T-cell (primary cell): ENCODE measurements at places on chromosomes 2 and 18. TPM values are rescaled to one million over a fixed set of nuclear protein-coding genes. Genes with fewer than 3 reads are reported as not detected.
A peak's percentile ranks its signal among the peaks of the same experiment; 100 is the strongest.

GRCh38 chr2:207166349-207167098 lies 776 bp upstream of the KLF7 start:
- peak; percentile 58 for DNase-seq

- DNase-seq: no peak
Observed at GRCh38 chr18:51132256-51132935, 65.1 kb downstream of the MEX3C start.

DNA sequence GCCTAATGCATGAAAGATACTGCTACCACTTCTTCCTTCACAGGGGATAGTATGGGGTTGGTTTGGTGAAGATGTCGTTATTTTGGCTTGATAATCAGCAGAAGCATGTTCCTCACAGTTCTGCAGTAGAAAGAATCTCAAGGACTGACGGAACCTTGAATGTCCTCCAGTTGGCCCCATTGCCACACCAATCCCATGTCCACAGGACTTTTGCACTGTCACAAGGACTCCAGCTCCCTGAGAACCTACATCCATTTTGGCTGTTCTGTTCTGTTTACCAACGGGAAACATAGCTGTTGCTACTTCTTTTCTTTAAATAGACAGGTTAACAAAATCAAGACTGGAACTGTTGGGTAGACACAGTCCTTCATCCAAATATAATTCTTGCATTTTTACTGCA lies 270.0 kb downstream of the SLC8A1 start:
- DNase-seq: no peak

DNA sequence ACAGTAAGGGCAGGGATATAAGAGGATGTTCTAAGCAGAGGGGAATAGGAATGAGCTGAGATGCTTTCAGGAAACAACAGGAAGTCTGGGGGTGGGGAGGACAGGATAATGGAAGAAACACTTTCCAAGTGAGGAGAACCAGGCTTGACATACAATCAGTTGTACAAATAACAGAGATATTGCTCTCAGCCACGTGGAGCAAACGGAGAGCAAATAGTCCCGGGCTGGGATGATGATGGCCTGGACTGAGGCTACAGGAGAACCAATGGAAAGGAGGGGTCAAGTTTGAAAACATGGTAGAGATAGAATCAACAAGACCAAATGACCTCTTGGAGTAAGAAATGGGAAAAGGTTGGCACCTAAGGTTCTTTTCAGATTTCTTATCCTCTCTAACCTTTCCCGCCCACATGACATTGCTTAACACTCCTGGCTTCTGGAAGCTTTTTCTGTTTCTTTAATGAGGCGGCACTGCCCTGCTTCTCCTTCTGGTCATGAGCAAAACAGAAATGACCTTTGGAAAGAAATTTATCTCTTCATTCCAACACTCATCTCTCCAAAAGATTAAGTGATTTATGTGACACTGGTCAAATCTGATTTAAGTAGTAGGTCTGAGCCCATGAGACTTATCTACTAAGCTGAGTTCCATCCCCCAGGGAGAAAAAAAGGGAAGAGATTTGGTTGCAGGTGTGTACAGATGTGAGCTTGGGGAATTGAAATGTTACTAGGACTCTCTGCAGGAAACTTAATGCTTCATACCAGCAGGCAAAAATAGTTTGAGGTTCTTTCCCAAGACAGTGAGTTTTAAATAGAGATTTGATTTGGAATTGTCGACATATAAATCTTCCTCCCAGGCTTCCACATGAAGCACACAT lies 442.9 kb upstream of the HNRNPA3 start:
- DNase-seq: no peak

DNA sequence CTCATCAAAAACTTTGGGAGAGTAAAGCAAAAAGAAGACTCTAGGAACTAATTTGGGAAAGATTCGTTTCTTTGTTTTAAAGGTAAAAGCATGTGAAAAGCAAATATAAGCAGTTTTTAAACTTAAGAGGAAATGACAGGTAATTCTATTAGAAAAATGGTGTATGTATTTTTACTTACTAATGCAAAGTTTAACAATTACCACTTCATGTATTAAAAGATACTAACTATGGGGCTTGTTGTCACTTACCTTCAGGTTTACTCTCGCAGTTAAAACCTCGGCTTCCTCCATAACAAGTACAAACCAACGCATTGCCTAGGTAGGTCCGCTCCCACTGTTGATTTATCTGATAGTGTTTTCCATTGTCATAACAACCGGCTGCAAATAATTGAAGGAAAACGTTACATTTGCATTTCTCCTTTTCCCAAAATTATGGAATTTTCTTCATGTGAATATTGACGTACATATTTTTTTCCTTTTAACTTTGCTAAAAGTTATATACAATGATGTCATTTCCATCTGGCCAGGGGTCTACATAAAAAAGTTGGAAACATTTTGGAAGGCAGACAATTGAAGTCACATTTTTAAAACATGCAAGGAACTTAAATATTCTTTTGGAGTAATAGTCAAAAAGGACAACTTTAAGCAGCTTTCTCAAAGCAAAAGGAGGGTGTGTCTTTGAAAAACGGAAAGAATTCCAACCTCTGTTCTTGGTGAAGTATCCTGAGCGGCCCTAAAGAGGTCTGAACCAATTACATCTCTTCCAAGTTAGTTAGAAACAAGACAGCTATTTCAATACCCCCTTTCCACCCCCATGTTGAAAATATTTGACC lies 1.2 kb downstream of the FN1 start:
- DNase-seq: no peak

DNA sequence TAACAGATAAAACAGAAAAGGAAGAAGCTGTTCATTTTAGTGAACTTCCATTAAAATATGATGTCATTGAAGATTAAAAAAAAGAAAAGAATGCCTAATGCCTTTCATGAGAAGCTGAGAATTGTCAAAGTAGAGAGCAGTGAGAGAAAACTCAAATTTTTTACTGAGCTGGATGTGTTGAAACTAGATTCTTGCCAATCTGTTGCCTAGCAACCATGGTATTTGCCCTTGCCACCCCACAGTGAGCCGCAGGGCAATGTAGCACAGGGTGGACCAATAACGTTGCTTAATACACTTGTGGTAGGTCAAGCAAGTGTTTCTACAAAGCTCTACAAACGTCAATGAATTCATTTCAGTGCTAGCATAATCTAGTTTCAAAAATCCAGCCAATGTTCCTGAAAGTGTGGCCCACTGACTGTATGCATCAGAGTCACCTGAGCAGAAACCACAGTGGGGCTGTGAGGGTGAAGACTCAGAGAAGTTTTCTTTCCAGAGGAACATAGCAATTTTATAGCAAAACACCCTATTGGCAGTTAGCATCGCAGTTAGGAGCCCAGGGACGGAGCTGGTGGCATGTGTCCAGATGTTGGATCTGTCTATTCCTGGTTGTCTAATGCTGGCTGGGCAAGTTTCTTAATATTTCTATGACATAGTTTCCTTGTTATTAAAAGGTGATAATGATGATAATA lies 132.2 kb downstream of the DOCK10 start:
- DNase-seq: peak; percentile 22

GRCh38 chr2:190853531-190854383 lies 26.9 kb upstream of the GLS start:
- DNase-seq: no peak

- DNase-seq: no peak
Observed at GRCh38 chr2:172208791-172209325, 106.2 kb upstream of the DLX2 start.

DNA sequence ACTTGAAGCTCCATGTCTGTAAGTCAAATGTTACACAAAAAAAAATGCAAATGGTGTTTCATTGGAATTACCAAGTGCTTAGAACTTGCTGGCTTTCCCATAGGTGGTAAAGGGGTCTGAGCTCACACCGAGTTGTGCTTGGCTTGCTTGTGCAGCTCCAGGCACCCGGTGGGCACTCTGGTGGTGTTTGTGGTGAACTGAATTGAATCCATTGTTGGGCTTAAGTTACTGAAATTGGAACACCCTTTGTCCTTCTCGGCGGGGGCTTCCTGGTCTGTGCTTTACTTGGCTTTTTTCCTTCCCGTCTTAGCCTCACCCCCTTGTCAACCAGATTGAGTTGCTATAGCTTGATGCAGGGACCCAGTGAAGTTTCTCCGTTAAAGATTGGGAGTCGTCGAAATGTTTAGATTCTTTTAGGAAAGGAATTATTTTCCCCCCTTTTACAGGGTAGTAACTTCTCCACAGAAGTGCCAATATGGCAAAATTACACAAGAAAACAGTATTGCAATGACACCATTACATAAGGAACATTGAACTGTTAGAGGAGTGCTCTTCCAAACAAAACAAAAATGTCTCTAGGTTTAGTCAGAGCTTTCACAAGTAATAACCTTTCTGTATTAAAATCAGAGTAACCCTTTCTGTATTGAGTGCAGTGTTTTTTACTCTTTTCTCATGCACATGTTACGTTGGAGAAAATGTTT lies 97.9 kb upstream of the IL1R2 start:
- DNase-seq: no peak

DNA sequence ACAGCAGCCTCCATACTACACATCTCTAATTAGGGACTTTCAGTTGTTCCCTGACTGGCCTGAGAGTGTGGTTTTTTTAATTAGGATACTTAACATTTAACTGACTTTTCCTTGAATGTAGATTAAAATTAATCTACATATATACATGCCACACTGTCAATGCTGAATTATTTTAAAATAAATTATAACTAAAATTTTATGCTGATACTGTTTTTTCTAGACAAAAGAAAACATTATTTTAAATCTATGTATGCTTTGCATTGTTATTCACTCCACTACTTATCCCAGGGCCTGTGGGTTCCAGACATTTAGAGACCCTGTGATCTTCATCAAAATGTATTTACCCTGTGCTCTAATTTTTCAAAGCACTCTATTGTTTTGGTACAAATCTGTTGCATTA lies 496.0 kb upstream of the MAP2 start:
- DNase-seq: no peak

GRCh38 chr18:811892-812375 lies at the start of gene YES1:
Gene YES1, minus strand, starts transcription at chr18:812242. Its CDS starts 55,415 bp downstream, at chr18:756827.
- no peak for DNase-seq

- DNase-seq: no peak
Observed at GRCh38 chr2:72220170-72220569, 72.5 kb upstream of the CYP26B1 start.

DNA sequence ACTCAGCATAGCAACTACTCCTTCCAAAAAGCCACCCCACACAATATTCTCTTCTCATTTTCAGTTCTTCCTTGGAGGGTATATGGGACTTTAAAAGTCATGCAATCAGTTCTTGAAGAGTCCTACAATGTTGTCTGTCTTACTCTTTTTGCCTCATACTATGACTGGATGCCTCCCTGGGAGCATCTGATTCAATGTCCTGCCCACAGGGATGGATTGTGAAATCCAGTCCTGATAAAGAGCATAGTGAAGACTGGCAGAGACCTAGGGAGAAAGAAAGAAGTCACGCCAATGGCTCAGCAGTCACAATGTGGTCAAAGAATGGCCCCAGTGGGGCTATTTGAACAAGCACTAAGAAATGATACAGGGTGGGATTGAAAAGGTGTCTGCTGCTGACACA lies 155.1 kb upstream of the SERPINE2 start:
- no peak for DNase-seq

GRCh38 chr2:73243884-73244570 lies 9.9 kb downstream of the CCT7 start:
- DNase-seq: no peak

- no peak for DNase-seq
Observed at GRCh38 chr2:32135409-32135808, 30.3 kb upstream of the SLC30A6 start.

- no peak for DNase-seq
Observed at GRCh38 chr2:157631861-157632260, 3.2 kb upstream of the ACVR1C start.

GRCh38 chr18:10377956-10378355 lies 76.5 kb upstream of the APCDD1 start:
- DNase-seq: no peak

DNA sequence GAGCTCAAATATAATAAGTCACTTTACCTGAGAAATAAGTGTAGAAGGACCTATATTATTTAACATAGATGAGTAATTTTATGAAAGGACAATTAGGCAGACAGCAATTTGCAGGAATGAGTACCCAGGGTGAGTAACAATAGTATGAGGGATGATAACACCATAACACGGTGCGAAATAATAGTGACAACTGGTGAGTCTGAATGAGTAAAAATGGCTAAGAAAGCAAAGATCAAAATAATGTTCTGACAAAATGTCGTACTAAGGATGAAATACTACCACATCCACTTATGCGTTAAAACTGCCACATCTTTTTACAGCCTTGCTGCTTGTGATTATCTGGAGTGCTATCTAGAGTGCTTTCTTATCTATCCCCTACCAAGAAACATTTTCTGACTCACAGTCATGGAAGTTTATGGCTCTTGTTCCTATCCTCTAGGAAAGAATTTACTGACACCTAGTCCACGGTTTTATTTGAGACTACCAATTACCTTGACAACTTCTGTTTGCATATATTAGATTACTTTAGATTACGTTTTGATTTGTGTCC lies 929.7 kb downstream of the LRP1B start:
- no peak for DNase-seq

GRCh38 chr2:226247289-226248275 lies 552.0 kb downstream of the IRS1 start:
- DNase-seq: no peak

- no peak for DNase-seq
Observed at GRCh38 chr18:77271576-77272481, 22.2 kb downstream of the GALR1 start.

DNA sequence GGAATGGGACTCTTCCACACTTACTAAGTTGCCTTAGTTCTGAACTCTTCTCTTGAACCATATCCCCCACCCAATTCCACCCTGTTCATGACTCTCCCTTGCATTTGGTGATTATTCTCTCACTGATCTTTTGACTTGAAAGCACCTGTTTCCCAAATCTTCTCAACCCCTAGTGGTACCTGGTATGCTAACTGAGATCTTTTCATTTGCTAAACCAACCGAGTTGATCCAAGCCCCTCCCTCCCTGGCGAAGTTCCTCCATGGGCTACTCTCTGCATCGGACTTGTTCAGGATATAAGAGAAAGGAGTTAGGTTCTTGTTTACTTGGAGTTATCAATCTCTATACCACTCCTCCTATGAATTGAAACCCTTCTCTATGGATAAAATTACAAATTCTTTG lies 593.5 kb downstream of the BCL11A start:
- no peak for DNase-seq

OTOS gene
- total RNA-seq: not detected

TSPYL6 gene
- total RNA-seq: not detected

SELENOI gene
- total RNA-seq: 22.0 TPM

RUFY4 gene
- 0.23 TPM for total RNA-seq

CCDC148 gene
- not detected for total RNA-seq

ACVR1 gene
- 26.9 TPM for total RNA-seq

TCF23 gene
- not detected for total RNA-seq

SLC16A14 gene
- total RNA-seq: 0.33 TPM

IL36A gene
- total RNA-seq: 0.32 TPM

GBX2 gene
- total RNA-seq: not detected

GPR45 gene
- not detected for total RNA-seq

PDE1A gene
- not detected for total RNA-seq

CRYBA2 gene
- not detected for total RNA-seq

CAVIN2 gene
- 0.26 TPM for total RNA-seq

CPLX4 gene
- total RNA-seq: not detected

PNPT1 gene
- 29.3 TPM for total RNA-seq

SPHKAP gene
- not detected for total RNA-seq

PLEK gene
- total RNA-seq: 28.4 TPM
